ENCODE measurements at places on chromosomes 11 and 22. TPM values are rescaled to one million over a fixed set of nuclear protein-coding genes. Genes with fewer than 3 reads are reported as not detected.

Gene SPINDOC
- total RNA-seq: 8.1 TPM

Gene KLHDC7B
- total RNA-seq: 0.28 TPM

Gene FGF4
- not detected for total RNA-seq

Gene KBTBD3
- total RNA-seq: 4.9 TPM

Gene ZC3H12C
- 15.1 TPM for total RNA-seq

Gene GGT5
- 6.7 TPM for total RNA-seq

Gene DNAJB7
- total RNA-seq: not detected

Gene DENND5A
- total RNA-seq: 238 TPM

Gene TRIM49C
- total RNA-seq: not detected

Gene SC5D
- total RNA-seq: 39.8 TPM

Gene MUC6
- total RNA-seq: not detected

Gene ALKBH3
- total RNA-seq: 36.5 TPM

Gene PNPLA5
- total RNA-seq: not detected

Gene CYP2R1
- total RNA-seq: 6.4 TPM

Gene C11orf87
- total RNA-seq: not detected

Gene RAB38
- 1.4 TPM for total RNA-seq

Gene EMID1
- 1.00 TPM for total RNA-seq

Gene MAPK8IP2
- total RNA-seq: 0.28 TPM

Gene USP35
- 11.8 TPM for total RNA-seq

Gene FBLN1
- total RNA-seq: 118 TPM

Gene KDM4F
- not detected for total RNA-seq

Gene RNF214
- 7.9 TPM for total RNA-seq

Gene C11orf65
- 0.83 TPM for total RNA-seq

Gene ST14
- total RNA-seq: under 0.01 TPM

Gene EIF3D
- total RNA-seq: 406 TPM

Gene MFRP
- not detected for total RNA-seq

Gene EML3
- 14.3 TPM for total RNA-seq

Gene PLAAT3
- 18.5 TPM for total RNA-seq

Gene FXYD2
- not detected for total RNA-seq

Gene AQP11
- total RNA-seq: 2.8 TPM

Gene DRAP1
- total RNA-seq: 245 TPM
